Dermis microvascular lymphatic vessel endothelial cell (primary cell): ENCODE measurements at places on chromosomes 12 and 14. TPM values are rescaled to one million over a fixed set of nuclear protein-coding genes. Genes with fewer than 3 reads are reported as not detected.
A peak's percentile ranks its signal among the peaks of the same experiment; 100 is the strongest.

DNA sequence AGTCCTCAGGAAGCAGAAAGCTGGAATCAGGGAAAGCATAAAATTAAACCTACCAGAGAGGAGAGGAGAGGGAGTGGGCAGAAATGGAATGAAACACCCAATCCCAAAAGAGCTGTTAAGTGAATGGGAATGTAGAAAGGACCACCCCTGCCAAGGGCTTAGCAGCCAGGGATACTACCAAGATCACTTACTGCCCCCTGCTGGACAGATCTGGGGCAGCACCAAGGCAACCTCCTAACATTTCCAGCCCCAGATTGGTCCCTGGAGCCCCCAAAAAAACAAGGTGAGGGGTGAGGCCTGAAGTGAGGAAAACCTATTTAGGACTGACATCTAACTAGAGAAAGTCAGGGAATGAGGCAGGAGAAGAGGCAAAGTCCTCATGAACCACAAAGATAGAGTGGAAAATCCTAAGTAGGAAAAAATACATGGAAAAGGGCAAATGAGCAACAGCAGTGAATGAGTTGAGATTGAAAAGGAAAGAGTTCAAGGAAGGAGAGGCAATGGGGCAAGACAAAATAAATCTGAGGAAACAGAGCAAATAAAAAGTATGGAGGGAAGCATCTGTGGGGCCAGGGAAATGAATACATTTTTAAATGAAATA, 11.2 kb upstream of the FKBP11 start:
- DNase-seq: peak; percentile 45

KERA gene
- not detected in 2 replicates for total RNA-seq

TCL1A gene
- total RNA-seq: not detected in 2 replicates

ZNF385A gene
- total RNA-seq: 0.26 and 0.89 TPM in 2 replicates

CLEC2A gene
- total RNA-seq: not detected in 2 replicates

DNA sequence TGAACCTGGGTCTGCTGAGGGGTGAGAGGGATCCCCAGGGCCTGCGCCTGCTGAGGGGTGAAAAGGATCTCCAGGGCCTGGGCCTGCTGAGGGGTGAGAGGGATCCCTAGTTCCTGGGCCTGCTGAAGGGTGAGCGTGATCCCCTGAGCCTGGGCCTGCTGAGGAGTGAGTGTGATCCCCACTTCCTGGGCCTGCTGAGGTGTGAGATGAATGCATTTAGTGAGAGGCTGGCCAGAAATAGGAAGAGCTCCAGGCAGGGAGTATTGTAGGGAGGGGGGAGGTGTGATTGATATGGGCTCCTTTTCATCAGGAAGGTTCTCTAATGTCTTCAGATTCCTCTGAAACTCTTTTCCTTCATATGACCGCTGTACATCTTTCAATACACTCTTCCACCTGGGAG, 43.0 kb downstream of the FAM186A start:
- DNase-seq: no peak

- DNase-seq: no peak
Observed at GRCh38 chr12:129381715-129382114, 522.1 kb downstream of the TMEM132D start.

DNA sequence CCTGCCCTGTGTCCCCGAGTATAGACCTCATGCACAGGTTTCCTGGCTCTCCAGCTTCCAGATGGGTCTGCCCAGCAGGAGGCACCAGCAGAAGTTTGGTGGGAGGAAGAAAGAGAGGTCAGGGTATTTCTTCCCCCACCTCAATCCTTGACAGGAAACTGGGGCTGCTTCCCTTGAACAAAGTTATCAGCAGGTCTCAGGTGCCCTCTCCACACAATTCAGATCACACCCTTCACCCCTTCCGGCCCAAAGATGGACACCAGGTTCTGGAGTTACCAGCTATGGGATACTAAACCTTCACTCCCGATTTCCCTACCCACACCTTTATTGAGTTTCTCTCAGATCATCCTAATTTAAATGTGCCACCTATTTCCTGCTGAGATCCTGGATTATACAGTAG, 1.2 kb downstream of the SART3 start:
- DNase-seq: no peak

DNA sequence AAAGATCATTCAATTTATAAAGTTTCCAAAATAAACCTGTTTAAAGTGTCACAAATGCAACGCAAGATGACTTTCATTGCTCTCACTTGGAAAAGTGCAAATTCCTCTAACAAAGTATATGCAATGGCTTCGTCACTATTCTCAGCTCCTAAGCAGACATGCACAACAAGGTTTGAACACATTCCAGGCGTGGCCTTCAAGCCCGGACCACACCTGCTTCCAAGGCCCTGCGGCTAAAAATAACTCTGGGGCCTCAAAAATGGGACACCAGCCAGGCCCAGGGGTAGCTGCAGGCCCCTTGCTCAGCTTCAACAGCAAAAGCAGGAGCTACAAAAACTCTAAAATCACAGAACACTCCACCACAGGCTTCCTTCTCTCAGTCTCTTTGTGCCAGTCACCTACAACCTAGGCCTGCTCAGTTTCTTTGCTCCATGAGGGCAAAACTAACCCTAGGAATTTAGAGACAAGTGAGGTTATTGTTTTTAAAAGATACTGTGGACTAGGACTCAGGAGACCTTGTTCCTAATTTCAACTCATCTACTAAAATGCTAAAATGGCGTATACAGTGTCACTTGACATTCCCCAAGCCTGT, 29.3 kb downstream of the DUSP16 start:
- DNase-seq: no peak

CDC42BPB gene
- total RNA-seq: 89.3 and 127 TPM in 2 replicates

TAS2R9 gene
- not detected in 2 replicates for total RNA-seq

- no peak for DNase-seq
Observed at GRCh38 chr12:31783996-31784645, 55.3 kb upstream of the AMN1 start.

KCNA5 gene
- not detected in 2 replicates for total RNA-seq

DNA sequence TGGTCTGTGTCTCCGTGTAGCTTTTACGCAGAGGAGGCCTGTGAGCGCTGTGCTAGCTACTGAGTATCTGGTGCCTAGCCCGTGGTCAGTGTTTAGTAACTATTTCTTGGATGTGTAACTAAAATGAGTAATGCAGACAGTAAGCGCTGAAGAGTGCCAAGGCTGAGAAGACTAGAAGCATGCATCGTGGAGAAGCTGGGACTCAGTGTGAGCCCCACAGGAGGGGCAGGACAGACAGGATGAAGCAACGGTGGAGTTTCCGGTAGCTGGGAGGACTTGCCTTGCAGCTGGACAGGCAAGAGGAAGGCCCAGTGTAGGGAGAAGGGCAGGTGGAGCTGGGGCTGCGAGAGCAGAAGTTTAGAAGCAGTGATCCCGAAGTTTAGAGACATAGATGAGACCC, 233.4 kb upstream of the FKBP4 start:
- no peak for DNase-seq

DNA sequence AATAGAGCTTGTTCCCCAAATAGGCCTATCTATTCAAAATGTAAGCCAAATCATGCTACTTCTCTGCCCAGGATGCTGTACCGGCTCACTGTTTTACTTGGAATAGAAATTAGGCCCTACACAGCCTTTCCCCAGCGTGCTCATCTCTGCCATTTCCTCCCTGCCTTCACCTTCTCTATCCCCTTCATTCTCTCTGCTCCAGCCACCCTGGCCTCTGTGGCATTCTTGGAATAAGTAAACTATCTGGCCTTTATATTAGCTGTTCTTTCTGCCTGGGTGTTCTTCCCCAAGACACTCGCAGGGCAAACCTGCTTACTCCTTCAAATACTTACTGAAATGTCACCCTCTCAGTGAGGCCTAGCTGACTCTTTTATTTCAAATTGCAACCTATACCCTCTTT, 30.9 kb upstream of the DYRK2 start:
- DNase-seq: no peak

DNA sequence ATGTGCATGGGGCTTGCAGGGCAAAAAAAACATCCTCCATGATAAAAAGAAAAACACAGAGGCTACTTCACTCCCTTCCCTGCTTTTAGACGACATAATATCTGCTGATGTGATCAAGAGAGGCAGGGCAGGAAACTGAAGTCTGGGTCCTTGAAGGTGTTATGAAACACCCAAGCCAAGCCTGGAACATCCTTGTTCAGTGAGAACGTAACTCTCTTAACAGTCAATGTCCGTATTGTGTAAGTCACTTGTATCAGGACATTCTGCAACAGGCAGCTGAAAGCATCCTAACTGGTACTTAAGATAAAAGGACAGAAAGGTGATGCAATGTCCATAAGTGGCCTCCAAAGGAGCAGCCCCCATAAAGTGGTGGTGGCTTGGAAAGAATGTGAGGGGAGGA, 20.0 kb downstream of the KCNK10 start:
- no peak for DNase-seq

- no peak for DNase-seq
Observed at GRCh38 chr12:16329594-16329993, 17.9 kb upstream of the MGST1 start.

GRCh38 chr14:72513346-72513745, 380.6 kb downstream of the DPF3 start:
- DNase-seq: no peak

- no peak for DNase-seq
Observed at GRCh38 chr14:26204728-26205479, 392.9 kb downstream of the NOVA1 start.

- no peak for DNase-seq
Observed at GRCh38 chr14:105083926-105084685, 18.9 kb upstream of the GPR132 start.
